Renal cortical epithelial cell (primary cell): ENCODE measurements at places on chromosomes 16 and 17.

- DNase-seq: no peak
Observed at GRCh38 chr17:38875477-38876075, 5.7 kb downstream of the LASP1 start.

DNA sequence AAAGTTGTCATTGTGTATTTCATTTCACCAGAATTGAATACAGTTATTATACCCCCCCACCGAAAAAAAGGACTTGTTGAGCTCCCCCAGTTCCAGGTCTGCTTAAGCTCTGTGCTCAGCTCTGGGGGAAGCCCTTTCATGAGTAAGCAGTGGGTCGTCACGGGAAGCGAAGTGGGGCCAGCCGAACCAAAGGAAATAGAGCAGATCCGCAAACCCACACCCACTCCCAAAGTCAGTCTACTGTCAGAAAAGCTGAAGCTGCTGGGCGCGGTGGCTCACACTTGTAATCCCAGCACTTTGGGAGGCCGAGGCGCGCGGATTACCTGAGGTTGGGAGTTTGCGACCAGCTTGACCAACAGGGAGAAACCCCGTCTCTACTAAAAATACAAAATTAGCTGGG is 50.1 kb downstream of the PECAM1 start:
- no peak for DNase-seq

DNA sequence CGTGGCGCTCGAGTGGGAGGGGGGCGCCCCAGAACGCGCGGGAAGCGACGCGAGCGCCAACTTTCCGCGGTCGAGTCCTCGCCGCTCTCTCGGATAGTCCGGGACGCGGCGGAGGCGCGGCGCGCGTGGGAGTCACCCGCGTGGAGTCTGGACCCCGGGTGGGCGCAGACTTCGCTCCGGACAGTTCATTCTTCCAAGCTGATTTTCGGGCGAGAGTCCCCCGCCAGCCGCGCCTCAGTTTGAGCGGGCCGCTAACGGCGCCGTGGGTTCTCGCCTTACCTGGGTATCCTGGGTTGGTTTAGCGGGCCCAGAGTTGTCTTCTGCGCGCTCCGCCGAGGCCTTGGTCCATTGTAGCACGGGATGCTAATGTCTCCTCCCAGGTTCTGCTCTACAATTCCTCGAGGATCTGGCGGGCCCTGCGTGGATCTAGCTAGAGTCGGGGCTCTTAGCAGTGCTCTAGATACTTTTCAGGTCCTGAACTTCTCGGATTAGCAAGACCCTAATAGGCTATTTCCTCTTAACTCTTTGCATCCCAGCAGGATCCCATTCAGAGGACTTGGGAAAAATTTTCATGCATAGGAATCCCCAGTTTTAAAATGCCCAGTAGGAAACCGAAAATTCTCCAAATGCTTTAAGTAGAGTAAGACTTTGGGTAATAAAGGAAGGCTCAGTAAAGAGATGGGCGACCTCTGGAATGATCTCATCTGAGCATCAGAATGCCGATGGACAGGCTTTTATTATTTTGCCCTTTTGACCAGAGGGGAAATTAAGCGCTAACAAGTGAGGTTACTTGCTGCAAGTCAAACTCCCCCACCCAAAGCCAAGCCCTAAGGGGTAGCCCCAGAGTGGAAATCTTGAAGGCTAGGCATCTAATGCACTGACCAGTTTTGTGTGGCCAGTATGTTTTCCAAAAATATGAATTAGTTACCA is 537 bp upstream of the GJC1 start:
- no peak for DNase-seq

DNA sequence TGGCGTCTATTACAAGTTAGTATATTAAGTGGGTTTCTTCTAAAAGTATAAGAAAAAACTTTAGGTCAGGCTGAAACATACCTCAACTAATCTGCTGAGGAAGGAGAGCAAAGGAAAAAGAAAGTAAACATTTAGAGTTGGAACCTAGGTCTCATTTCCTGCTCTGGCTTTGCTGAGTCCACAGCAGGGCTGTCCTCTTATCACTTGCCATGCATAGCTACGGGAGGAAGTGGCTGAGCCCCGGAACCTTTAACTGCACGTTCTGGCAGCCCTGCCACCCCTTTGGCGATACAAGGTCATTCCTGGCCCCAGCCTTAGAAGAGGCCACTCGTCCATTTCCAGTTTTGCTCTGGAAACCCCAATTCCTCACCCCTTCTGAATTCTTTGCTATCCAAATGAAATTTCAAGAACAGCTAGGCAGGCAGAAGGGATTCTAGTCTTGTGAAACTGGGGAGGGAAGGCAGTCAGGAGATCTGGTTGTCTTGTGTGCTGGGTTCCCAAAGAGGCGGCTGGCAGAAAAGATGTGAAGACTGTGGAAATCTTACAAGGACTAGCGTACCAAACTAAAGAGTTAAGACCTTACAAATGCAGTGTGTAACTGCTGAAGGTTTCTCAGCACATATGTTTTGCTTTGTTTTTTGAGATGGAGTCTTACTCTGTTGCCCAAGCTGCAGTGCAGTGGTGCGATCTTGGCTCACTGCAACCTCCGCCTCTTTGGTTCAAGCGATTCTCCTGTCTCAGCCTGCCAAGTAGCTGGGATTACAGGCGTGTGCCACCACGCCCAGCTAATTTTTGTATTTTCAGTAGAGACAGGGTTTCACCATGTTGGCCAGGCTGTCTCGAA is 19.1 kb downstream of the WIPI1 start:
- no peak for DNase-seq

DNA sequence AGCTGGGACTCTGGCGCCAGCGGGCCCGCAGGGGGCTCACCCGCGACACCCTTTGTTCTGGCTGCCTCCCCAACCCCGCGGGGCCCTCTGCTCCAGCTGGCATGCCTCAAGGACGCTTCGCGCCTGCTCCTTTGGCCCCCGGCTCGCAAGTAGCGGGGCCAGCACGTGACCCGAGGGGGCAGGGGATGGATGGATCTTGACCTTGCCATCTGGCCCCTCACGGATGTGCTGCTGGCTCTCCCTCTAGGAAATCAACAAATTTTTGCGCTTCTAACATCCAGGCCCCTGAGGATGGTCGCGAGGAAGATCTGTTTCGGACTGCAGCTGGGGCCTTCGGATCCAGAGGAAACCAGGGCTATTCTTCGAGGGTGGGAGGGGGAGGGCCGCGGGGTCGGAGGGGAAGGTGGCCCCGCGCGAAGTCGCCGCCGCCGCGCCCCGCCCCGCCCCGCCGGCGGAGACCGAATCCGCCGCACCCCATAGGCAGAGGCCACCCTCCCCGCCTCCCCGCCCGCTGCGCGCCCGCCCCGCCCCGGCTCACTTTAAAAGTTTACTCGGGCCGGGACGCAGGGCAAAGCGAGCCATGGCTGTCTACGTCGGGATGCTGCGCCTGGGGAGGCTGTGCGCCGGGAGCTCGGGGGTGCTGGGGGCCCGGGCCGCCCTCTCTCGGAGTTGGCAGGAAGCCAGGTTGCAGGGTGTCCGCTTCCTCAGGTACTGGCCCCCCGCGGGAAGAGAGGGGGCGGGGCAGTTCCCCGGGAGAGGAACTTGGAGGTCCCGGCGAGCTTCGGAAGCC is at the start of gene ACSF2:
Gene ACSF2, plus strand, starts transcription at position 537 of the 790 bp plus-strand sequence. Its CDS starts 44 bp downstream, at position 581.
- DNase-seq: no peak

- no peak for DNase-seq
Observed at GRCh38 chr17:59767176-59767575, 59.7 kb downstream of the VMP1 start.

DNA sequence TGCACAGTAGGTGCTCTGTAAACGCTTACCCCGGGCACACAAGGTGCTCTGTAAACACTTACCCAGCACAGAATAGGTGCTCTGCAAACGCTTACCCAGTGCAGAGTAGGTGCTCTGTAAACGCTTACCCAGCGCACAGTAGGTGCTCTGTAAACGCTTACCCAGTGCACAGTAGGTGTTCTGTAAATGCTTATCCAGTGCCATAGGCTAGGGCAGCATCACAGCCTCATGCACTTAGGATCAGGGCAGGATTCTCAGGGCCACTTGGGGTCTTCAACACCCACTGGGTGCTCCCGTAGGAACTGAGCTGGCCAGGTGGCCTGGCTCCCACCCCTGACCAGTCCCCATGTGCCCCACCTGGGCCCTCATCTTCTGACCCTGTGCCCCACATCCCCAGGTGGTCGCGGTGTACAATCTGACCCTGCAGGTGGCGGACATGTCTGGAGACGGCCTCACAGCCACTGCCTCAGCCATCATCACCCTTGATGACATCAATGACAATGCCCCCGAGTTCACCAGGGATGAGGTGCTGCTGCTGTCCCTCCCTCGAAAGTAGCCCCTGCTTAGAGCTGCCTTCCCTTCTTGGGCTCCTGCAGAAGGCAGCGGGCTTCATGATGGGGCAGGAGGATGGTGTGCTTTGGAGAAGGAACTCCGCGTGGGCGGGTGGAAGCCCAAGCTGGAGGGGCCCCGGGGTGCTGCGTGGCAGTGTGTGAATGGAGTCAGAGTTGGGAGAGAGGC is 13.1 kb downstream of the SLC22A31 start:
- DNase-seq: no peak

DNA sequence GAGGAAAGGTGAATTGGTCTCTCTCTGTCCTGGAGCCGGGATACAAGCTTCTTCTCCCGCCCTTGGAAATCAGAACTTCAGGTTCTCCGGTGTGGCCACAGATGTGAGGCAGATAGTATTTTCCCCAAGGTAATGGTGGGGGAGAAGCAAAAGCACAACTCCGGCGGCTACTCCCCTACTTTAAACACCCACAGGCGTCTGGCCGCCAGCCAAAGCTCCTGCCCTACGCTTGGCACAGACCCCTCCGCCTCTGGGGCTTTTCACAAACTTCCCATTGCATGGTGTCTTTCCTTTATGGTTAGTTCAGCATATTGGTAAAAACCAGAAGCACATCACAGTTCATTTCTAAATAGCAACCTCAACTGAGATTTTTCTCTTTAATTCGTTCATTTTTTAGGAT is 39.4 kb upstream of the B4GALNT2 start:
- no peak for DNase-seq

DNA sequence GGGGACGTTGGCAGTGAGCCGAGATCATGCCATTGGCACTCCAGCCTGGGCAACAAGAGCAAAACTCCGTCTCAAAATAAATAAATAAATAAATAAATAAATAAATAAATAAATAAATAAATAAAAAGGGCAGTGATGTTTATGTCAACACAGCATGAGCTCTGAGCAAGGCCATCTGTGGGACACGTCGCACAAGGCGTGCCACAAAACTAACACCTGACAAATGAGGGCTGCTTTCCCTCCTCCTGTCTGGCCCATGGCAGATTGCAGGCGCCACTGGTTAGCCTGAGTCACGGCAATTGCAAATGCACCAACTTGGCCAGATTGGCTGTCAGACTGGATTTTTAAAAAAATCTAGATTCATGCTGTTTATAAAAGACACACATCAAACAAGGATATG is 25.9 kb upstream of the SPNS3 start:
- DNase-seq: no peak
